ENCODE measurements at places on chromosomes 16 and 17.

- DNase-seq = no peak
Observed at GRCh38 chr16:87489434-87490045, 3.3 kb downstream of the ZCCHC14 start.

- no peak for DNase-seq
Observed at GRCh38 chr17:13491916-13492736, 109.6 kb downstream of the HS3ST3A1 start.

GRCh38 chr16:19242186-19242585, 43.3 kb upstream of the CLEC19A start:
- no peak for DNase-seq

- no peak for DNase-seq
Observed at GRCh38 chr17:48818361-48818841, 1.4 kb upstream of the TTLL6 start.

DNA sequence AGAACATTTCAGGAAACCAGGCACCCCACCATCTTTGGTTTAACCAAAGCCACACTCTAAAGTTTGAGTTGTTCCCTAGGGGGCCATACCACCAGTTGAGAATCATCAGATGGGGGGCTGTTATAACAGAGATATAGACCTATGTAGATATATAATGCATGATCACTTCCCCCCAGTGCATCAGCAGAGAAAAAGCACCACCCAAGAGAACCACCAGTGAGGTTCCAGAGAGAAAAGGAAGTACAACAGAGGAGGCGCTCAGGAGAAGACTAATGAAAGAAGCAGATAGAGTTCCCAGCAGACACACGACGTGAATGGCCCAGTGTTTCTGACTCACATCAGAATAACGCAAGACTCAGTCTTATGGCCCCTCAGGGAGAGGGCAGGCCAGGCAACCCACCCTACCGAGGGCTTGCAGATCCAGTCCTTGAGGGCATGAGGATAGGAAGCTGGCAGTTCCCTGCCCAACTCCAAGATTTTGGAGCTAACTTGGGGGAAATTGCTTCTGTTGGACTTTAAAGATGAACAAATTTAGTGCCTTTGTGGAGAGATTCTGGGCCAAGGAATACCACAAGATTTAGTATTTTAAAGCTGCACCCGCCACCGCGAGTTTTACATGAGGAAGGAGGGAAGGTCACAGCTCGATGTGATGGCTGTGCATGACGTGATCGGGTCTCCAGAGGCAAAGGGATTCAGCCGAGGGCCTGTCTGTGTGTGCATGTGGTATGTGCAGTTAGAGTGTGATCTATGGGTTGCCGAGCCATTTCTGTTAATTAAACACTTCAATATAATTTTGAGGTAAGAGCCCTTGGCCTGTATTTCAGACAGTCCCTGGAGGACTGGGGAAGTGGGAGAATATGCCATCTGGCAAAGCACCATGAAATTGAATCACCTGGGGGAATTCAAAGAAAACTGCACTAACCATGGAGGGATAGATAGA, 53.1 kb downstream of the AIPL1 start:
- DNase-seq = no peak

DNA sequence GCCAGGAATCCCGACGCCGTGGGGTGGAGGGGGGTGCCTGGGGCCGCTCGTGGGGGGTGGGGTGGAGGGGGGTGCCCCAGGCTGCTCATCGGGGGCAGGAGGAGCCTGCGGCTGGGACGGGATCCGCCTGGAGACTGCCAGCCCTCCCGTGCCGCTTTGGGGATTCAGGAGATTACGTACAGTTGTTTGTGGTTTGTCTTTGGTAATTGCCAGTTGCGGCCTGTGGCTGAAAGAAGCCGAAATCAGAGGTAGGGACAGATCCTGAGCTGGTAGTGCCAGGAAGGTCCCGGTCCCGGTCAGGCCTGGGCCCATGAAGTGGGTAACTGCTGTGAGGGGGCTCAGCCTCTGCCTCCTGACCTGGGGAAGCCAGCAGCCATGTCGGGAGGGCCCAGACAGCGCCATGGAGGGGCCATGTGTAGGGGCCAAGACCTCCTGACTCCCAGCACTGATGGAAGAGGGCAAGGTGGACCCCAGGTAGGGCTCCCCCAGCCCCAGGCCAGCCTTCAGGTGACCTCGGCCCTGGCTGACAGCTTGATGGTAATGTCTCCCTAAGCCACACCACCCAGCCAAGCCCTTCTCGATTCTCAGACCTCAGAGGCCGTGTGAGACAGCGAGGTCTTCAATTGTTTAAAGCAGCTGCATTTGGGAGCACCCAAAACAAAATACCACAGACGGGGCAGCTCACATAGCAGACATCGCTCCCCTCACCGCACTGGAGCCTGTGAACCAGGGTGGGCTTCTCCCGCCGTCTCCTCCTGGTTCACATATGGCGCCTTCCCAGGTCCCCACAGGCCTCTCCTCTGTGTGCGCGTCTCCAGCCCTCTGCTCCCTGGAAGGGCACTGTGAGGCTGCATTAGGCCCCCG, 34.9 kb upstream of the SSTR5 start:
- no peak for DNase-seq

GRCh38 chr16:12793120-12793864, 10.4 kb downstream of the CPPED1 start:
- DNase-seq = no peak

GRCh38 chr17:49715717-49716279, 8.0 kb upstream of the SLC35B1 start:
- no peak for DNase-seq

DNA sequence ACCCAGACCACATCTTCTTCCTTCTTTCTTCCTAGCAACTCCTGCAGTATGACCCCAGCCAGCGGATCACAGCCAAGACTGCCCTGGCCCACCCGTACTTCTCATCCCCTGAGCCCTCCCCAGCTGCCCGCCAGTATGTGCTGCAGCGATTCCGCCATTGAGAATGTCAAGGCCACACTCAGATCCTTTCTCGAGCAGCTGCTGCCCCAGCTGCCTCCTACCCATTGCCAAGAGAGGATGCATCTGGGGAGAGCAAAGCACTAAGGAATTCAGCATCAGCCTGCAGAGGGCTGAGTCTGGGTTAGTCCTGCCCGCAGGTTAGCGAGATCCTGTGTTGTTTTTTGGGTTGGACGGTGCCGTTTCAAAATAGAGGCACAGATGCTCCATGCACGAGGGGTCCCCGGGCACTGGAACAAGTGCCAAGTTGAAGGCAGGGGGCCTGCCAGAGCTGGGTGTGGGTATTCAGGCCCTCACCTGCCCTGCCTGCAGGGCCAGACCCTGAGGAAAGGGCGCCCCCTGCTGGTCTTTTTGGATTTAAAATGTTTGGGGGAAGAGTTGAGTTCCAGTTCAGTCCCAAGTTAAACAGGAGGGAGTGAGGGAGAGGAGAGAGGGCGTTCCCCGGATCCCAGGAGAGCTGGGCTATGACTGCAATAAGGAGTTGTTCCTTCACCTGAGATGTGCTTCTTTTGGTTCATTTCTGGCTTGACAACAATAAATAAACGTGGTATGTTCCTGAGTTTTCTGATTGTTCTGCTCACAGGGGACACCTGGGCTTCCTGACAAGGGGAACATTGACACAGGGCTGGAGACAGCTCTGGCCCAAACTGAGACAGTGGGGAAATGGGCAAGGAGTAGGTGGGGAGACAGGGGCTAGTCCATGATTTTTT, 4.9 kb downstream of the CDK3 start:
- peak; percentile 73 for DNase-seq

GRCh38 chr16:66692341-66692740, 4.2 kb downstream of the CMTM4 start:
- no peak for DNase-seq

GRCh38 chr16:67782567-67783352, 23.6 kb downstream of the RANBP10 start:
- DNase-seq = no peak

DNA sequence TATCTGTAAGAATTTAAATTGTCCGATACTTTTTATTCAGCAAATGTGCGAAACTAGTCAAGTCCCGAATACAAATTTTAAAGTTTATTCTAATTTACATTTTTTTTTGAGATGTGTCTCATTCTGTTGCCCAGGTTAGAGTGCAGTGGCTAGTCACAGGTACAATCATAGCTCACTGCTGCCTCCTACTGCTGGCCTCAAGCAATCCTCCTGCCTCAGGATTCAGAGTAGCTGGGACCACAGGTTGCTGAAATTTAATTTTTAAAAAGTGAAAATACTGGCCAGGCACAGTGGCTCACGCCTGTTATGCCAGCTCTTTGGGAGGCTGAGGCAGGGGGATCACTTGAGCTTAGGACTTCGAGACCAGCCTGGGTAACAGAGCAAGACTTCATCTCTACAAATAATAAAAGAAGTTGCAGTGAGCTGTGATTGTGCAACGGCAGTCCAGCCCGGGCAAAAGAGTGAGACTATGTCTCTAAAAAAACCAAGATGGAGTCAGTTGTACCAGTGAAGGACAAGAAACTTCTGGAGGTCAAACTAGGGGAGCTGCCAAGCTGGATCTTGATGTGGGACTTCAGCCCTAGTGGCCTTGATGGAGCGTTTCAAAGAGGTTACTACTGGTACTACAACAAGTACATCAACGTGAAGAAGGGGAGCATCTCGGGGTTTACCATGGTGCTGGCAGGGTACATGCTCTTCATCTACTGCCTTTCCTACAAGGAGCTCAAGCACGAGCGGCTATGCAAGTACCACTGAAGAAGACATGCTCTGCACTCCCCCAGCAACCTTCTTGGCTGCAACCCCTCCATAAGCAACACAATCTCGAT, 5.6 kb downstream of the POLG2 start:
- no peak for DNase-seq

DNA sequence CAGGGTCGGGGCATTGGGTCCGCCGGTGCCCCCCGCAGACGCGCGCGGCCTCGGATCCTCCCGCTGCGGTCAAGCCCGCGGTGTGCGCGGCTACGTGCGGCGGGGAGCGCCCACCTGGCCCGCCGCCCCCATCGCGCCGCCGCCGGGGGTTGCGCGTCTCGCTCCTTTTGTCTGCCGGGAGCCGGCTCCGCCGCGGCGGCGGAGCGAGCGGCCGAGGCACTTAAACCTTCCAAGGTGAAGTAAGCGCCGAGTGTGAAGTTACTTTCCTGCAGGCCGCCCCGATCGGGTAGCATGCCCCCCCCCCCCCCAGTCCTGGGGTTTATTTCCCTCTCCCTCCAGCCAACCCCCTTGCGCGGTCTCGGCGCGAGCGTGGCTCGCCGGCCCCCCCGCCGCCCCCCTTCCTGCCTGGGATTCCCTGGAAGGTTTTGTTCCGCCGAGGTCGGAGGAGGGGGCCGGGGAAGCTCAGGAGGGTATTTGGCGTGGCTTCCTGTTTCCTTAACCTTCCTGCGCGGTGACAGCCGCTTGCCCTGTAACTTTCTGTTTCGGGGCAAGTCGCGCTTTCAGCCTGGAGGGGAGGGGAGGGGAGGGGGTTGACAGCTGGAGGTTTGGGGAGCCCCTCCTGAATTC, 56.6 kb upstream of the GSE1 start:
- DNase-seq = no peak

- no peak for DNase-seq
Observed at GRCh38 chr17:57566721-57567120, 178.4 kb downstream of the CCDC182 start.

DNA sequence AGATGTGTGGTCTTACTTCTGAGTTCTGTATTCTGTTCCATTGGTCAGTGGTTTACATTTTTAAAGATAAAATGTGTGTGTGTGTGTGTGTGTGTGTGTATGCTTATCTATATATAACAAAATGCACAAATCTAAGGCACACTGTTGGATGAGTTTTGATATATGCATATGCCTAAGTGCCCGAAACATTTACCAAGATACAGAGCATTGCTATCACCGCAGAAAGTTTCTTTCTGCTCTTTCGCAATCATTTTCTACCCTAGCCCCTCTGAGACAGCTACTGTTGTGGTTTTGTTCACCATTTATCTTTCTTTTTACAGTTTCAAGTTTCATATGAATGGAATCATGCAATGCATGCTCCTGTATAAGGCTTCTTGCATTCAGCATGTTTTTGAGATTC, 97.0 kb downstream of the MRTFB start:
- no peak for DNase-seq

- DNase-seq = no peak
Observed at GRCh38 chr16:9311303-9311954, 220.0 kb downstream of the HAPSTR1 start.

DNA sequence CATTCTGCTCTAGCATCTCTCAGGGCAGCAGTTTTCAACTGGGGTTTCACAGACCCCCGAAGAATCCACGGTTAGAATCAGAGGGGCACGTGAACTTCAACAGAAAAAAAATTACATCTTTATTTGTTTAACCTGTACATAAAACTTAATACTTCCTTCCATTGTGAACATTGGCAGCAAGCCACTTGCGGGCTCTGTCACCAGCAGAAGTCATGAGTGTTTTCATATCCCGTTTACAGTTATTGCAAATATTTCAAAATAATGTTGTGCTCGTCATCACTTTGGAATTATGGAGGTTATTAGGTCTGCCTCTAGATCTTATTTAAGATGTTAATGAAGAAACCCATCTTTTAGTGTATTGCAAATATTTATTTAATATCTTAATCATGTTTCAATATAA, 109.8 kb downstream of the SDR42E1 start:
- no peak for DNase-seq

DNA sequence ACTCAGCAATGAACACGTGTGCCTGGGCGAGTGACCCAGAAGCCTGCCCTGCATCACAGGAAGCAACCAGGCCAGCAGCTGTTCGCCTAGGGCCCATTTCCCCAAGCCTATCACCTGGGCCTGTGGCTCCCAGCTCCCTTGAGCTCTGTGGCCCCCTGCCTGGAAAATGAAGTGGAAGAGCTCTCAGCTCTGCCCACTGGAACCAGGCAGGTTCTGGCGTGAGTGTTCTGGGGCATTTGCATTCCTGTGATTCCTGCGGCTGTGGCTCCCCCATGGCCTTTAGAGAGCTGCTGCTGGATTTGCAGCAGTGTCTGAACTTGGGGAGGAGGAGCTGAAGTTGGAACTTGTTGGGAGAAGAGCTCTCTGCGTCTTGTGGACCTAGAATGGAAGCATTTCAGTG, 22.8 kb downstream of the PGS1 start:
- DNase-seq = no peak

DNA sequence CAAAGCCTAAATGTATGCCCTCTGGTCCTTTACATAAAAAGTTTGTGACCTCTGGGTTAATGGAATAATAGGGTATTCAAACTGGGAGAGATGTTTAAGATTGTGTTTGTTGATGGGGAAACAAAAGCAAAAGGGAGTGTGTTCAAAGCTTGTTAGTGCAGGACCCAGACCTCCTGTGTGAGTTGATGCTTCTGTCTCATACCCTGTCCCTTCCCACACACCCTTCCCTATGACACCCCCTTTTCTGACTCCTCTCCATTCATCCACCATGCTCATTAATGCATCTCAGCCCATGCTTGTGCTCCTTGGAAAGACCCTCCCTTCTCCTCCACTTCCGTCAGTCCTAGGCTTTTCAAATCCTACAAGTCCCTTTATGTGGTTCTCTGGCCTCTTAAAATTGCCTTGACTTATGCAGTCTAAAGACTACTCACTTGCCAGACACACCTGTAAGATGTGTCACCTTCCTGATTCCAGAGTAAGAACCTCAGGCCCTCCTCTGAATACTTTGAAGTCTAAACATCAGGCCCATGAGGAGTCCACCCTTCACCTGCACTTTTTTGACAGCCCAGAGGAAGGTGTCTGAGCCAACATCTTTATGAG, 128.0 kb upstream of the CACNG5 start:
- DNase-seq = no peak
